ENCODE measurements at places on chromosomes 4 and X. TPM values are rescaled to one million over a fixed set of nuclear protein-coding genes. Genes with fewer than 3 reads are reported as not detected.

CPLX1 gene
- not detected for total RNA-seq

DDX53 gene
- not detected for total RNA-seq

CYTL1 gene
- total RNA-seq, result 1.5 TPM

CDKL2 gene
- total RNA-seq, result 0.84 TPM

XAGE2 gene
- not detected for total RNA-seq

TRO gene
- total RNA-seq, result 20.8 TPM

APLN gene
- 0.34 TPM for total RNA-seq

ADGRG4 gene
- not detected for total RNA-seq

CT47A1 gene
- not detected for total RNA-seq

CLDN22 gene
- total RNA-seq, result not detected

TENM3 gene
- total RNA-seq, result 26.4 TPM

LRCH2 gene
- total RNA-seq, result 2.7 TPM

ERCC6L gene
- total RNA-seq, result 7.4 TPM

MTMR8 gene
- total RNA-seq, result 0.59 TPM

ADH7 gene
- total RNA-seq, result not detected

VCX3A gene
- total RNA-seq, result not detected

MEPE gene
- not detected for total RNA-seq

EREG gene
- 5.9 TPM for total RNA-seq

XPNPEP2 gene
- total RNA-seq, result 1.5 TPM

ADH1A gene
- total RNA-seq, result not detected

FHIP1A gene
- total RNA-seq, result 0.59 TPM

ENPP6 gene
- under 0.01 TPM for total RNA-seq

ARR3 gene
- total RNA-seq, result not detected

PRAF2 gene
- total RNA-seq, result 32.1 TPM

REPS2 gene
- 0.74 TPM for total RNA-seq

GJB1 gene
- not detected for total RNA-seq

PDZD4 gene
- 0.50 TPM for total RNA-seq

DMRTC1B gene
- not detected for total RNA-seq

MAGEC3 gene
- total RNA-seq, result not detected
